ENCODE measurements at places on chromosomes 6 and 20.

GRCh38 chr6:151199991-151200390 is 39.8 kb upstream of the AKAP12 start:
- DNase-seq: no peak

- DNase-seq: no peak
Measured at GRCh38 chr20:52094693-52095092, 96.9 kb downstream of the ZFP64 start.

DNA sequence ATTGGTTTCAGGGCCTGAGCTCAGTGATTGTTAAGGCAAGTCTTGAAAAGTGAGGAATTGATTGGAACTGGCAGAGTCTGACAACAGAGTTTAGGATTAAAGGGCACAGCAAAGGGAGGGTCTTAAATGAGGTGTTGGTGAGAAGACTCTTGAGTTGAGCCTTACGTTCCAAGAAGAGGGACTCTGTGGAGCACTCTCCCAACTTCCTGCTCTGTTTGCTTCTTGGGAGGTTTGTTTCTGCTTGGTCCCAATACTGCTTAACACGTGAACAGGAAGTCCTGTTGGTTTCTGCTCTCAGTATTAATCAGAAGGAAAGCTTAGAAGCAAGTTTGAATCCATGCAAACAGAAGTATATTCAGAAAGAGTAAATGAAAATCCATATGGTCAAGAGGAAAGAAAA is 15.6 kb upstream of the SYNDIG1 start:
- no peak for DNase-seq

DNA sequence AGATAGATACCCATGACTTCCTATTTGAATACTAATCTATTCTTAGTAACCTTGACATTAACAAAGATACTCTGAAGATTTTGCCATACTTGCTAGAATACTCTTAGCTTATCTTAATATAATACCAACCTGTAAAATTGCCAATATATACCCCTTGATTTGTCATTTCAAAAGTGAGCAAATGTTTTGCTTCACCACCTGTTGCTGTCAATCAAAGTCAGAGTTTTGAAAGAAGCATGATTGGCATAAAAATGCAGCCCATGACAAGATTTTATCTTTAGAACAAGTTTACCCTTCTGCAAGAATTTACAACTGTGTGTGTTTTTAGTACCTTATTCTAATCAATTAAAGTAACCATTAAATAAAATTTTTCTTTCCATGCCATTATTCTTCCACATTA is 236.2 kb downstream of the TBX18 start:
- DNase-seq: no peak

DNA sequence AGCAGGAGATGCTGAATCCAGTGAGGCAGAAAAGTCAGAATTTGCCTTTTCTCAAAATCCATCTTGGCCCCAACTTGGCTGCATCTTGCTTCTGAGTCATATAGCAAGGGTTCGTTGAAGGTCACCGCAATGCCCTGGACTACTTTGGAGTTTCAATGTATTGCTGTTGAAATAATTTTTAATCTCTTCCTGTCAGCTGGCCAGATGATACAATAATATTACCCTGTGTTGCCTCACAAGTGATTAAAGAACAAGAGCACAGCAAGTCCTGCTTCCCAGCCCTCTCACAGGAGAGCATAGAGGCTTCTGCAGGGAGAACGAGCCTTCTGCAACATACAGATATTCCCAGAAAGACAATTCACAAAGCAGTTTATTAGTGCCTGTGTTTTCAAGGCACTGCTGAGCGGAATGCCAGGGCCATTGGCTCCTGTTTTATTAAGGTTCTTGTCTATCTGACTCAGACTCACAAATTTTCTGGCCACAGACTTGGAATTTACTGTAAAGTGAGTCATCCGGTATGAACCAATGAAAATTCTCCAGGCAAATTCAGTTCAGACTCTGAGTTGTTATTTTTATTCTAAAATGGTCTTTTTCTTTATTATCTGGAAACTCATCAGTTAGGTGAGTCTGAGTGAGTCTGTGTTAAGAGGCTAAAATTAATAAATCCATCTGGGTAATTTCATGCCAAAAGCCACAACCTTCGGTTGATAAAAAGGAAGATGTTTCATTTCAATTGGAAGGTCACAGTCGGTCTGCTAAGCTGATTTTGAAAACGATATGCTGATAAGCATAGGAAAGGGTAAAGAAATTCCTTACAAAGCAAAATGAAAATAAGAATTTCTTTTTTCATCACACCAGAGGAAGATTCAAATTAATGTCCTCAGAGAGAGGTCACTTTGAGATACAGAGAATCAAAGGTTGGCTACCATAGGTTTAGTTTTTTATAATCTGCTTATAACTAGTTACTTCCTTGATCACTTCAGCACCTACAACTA is 289.4 kb upstream of the STXBP5 start:
- peak; percentile 53 for DNase-seq

DNA sequence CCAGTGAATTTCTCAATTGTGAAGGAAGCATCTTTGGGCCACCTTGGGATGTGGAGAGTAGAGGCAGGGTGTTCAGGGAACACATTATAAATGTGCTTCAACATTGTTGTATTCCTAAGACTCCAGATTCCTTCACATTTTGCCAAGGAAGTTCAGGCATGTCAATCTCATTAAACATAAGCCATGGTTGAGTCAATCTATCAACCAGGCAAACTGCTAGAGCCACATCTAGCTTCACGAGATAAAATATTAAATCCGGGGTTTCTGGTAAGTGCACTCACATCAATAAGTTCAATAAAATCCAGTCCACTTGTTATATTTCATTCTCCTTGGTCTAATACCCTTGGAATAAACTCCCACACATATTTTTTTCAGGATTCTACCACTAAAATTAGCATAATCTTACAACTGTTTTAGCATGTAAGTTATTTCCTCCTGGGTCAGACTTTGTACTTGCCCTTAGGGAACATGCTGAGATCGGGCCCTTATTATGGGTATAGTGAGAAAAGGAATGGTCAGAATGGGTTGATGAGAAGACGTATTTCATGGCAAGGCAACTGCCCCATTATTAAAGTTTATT is 93.6 kb downstream of the ADTRP start:
- DNase-seq: no peak

DNA sequence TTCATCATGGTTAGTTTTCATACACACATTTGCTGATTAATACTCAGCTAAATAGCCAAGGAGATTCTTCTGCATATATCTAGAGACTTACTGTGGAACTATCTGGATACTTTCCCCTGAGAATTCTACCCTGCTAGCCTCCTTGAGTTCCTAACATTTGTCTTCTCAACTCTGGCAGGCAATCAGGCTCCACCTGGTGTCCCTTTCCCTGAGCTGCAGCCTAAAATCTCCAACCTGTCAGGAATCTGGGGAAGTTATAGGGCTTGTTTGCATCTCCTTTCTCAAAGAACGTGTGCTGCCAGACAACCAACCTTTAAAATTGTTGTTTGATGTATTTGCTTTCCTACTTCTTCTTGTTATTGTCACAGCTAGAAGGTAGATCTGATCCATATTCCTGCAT is 73.4 kb downstream of the FUT9 start:
- peak; percentile 2 for DNase-seq

DNA sequence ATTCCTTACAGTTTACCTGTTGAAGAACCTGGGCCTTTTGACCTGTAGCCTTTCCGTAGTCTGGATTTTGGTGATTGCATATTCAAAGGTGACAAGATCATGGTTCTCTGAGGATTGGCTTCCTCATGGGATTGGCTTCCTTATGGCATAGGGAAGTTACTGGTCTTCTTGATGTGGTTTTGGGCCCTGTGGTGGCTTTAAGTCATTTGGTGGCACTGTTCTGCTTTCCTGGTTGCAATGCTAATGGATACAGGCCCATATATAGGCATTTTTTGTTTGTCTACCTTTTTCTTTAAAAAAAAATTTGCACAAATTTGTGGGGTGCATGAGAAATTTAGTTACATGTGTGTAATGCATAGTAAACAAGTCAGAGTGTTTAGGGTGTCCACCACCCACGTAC is 185.7 kb downstream of the CDKAL1 start:
- DNase-seq: no peak

DNA sequence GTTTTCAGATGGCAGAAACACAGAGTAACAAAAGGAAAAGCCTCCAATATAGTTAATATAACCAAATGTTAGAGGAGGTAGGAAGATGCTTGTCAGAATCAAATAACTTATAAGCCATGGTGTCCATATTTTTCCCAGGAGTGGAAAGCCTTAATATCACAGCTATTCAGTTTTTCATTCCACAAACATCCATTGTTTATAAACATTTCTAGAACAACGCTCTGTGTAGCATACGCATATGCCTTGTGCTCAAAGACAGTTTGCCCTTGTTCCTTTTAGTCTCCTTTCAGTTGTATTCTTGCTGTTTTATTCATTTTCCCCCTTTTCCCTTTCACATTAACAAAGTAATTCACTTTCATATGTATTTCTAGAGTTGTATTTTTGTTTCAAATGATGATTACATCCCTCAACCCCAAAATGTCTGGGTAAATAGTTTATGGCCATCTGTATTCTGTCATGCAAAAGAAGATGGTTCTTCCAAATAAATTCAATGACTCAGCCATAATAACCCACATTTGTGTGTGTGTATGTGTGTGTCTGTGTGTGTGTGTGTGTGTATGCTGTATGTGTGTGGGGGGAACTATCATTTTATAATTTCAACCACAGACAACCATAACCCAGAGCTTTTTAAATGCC is 455.7 kb upstream of the SOX4 start:
- DNase-seq: no peak

- DNase-seq: no peak
Measured at GRCh38 chr6:24864343-24864742, 65.6 kb upstream of the ARMH2 start.

- DNase-seq: no peak
Measured at GRCh38 chr6:167676000-167676665, 150.6 kb upstream of the AFDN start.

- no peak for DNase-seq
Measured at GRCh38 chr6:137904822-137905617, 38.0 kb downstream of the TNFAIP3 start.

GRCh38 chr6:56328728-56329090 is 81.3 kb upstream of the COL21A1 start:
- no peak for DNase-seq

- DNase-seq: no peak
Measured at GRCh38 chr6:62976566-62976965, 234.7 kb upstream of the FKBP1C start.

DNA sequence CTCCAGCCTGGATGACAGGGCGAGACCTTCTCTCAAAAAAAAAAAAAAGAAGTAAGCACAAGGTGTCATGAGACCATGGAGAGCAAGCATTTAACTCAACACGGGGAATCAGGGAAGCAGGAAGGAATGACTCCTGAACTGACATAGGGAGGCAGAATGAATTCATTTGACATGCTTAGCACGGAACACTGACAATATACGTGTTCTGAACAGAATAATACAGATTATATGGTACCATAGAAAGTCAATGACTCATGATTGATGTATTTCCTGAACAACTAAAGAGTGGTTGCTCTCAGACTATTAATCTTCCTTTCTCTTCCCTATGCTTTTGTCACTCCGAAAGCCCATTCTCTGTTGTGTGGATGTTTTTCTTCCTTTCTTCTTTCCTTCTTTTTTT is 20.7 kb upstream of the ASIP start:
- DNase-seq: no peak

GRCh38 chr6:7720346-7720745 is 5.6 kb upstream of the BMP6 start:
- no peak for DNase-seq

DNA sequence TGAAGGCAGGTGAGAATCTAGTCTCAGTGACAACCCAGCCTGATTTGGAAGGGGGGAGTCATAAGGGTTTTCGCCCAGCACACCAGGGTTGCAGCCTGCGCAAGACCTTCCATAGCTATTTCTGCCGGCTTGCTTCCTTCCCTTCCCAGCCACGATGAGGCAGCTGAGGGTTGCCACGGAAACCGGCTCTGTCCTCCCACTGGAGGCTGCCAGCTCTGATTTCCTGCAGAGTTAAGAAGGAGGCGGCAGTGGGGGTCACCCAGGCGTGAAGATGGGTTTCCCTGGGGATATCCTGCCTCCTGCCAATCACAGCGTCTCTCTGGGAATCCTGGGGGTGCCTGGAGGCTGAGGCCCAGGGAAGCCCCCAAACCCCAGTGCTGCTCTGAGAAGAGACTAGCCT is 23.1 kb upstream of the KCNB1 start:
- peak; percentile 89 for DNase-seq

DNA sequence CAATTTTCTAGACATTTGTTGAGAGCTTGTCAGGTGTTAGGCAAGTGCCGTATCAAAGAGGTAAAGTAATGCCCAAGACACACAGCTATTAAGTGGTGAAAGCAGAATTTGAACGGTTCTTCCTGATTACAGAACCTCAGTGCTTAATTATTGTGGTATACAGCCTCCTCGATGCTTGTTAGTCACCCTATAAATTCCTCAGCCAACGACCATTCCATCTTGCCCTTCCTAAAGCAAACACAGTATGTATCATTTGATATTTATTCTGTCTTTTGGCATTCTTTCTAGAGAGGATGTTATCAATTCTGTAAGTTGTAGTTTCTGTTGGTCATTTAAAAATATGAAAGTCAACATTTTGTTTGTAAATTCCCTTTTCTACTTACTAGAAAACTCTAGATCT is 297.8 kb upstream of the BMP2 start:
- DNase-seq: no peak

GRCh38 chr20:20267685-20268370 is 100.1 kb upstream of the INSM1 start:
- DNase-seq: peak; percentile 36

- DNase-seq: no peak
Measured at GRCh38 chr20:13852306-13852705, 67.5 kb downstream of the NDUFAF5 start.

DNA sequence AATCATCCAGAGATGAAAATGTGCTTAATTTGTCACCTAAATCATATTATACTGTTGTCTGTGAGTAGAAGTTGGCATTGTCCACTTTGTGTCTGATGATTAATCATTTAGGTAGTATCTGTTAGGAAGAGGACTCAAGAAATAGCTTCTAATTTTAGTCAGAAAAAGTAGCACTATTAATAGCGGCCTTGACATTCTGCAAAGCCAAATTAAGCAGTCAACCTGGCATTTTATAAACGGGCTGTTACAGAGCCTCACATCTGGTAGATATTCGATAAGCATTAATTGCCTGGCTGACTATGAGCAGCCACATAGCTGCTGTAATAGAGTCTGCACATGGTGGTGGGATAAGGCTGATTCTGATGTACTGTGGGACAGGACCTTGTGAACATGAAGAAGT is 99.5 kb downstream of the KLHL32 start:
- peak; percentile 32 for DNase-seq

DNA sequence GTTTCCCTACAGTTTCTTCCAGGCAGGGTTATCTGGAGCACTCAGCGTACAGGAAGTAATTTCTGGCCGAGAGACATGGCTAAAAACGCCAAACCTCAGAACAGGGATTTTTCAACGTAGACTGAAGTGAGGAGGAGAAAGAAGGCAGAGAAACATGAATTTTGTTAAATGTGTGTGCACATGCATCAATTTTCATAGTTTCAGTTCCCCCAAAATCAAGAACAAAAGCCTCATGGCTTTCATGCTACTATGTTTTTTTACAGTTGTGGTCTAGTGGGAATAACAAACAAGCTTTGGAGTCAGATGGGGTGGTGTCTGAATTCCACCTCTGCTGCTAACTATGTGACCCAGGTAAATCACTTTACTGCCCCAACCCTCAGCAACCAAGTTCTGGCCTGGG is 4.9 kb downstream of the TOMM34 start:
- DNase-seq: no peak
